Mucosa of gallbladder (tissue), 1 donor: ENCODE measurements at places on chromosomes 3 and 15. TPM values are rescaled to one million over a fixed set of nuclear protein-coding genes. Genes with fewer than 3 reads are reported as not detected.

CP gene
- total RNA-seq: 2.0 TPM

AADAC gene
- total RNA-seq: 17.7 TPM

THPO gene
- 0.29 TPM for total RNA-seq

SNRK gene
- 36.7 TPM for total RNA-seq

BTBD1 gene
- total RNA-seq: 48.6 TPM

CNTN3 gene
- total RNA-seq: 10.8 TPM

IRAK2 gene
- 2.7 TPM for total RNA-seq

ITIH1 gene
- total RNA-seq: 4.8 TPM

MNS1 gene
- 2.2 TPM for total RNA-seq

LRRC34 gene
- total RNA-seq: 2.3 TPM

THAP10 gene
- total RNA-seq: 4.9 TPM

LRRC2 gene
- total RNA-seq: 1.9 TPM

KBTBD13 gene
- total RNA-seq: not detected

KLHL40 gene
- total RNA-seq: not detected

ENTPD3 gene
- 0.86 TPM for total RNA-seq

C3orf52 gene
- 24.3 TPM for total RNA-seq

POPDC2 gene
- total RNA-seq: 53.2 TPM

MYZAP gene
- total RNA-seq: 8.2 TPM

KIF23 gene
- 3.9 TPM for total RNA-seq

ISLR2 gene
- 1.8 TPM for total RNA-seq

BCHE gene
- 4.0 TPM for total RNA-seq

KNG1 gene
- 0.43 TPM for total RNA-seq

SELENOT gene
- total RNA-seq: 116 TPM

CTXN2 gene
- total RNA-seq: 0.06 TPM

CPNE4 gene
- 0.20 TPM for total RNA-seq

A4GNT gene
- not detected for total RNA-seq

ADGRG7 gene
- 2.0 TPM for total RNA-seq

ZDHHC23 gene
- total RNA-seq: 7.7 TPM

EPHA6 gene
- 2.4 TPM for total RNA-seq

PP2D1 gene
- total RNA-seq: not detected

CPEB1 gene
- 4.8 TPM for total RNA-seq

KCNMB2 gene
- 4.4 TPM for total RNA-seq

NECTIN3 gene
- total RNA-seq: 27.7 TPM

CKMT1A gene
- total RNA-seq: 65.4 TPM

GOLGA6D gene
- 0.12 TPM for total RNA-seq

ADAMTS9 gene
- 8.2 TPM for total RNA-seq

ZNF80 gene
- total RNA-seq: 0.17 TPM

LARP6 gene
- total RNA-seq: 23.5 TPM

SMCO1 gene
- total RNA-seq: not detected

NDN gene
- total RNA-seq: 61.9 TPM

DISP2 gene
- total RNA-seq: 3.5 TPM

SYNPR gene
- not detected for total RNA-seq

DUOX1 gene
- total RNA-seq: 23.4 TPM

CAND2 gene
- 12.1 TPM for total RNA-seq

CD200R1 gene
- 1.5 TPM for total RNA-seq

FAM131A gene
- 41.5 TPM for total RNA-seq

GOLGA8T gene
- 0.66 TPM for total RNA-seq

POTEB2 gene
- total RNA-seq: not detected
